ENCODE measurements at places on chromosomes 1 and 21.

GRCh38 chr21:42572906-42573495 lies 59.3 kb downstream of the SLC37A1 start:
- no peak for ATAC-seq

GRCh38 chr1:54604051-54604450 lies 19.3 kb downstream of the FAM151A start:
- ATAC-seq = no peak

- ATAC-seq = no peak
These were observed 461.9 kb upstream of the RGS18 start for GRCh38 chr1:191696354-191696753.

- ATAC-seq = no peak
These were observed 1.8 kb downstream of the RD3 start for GRCh38 chr1:211490038-211490678.

DNA sequence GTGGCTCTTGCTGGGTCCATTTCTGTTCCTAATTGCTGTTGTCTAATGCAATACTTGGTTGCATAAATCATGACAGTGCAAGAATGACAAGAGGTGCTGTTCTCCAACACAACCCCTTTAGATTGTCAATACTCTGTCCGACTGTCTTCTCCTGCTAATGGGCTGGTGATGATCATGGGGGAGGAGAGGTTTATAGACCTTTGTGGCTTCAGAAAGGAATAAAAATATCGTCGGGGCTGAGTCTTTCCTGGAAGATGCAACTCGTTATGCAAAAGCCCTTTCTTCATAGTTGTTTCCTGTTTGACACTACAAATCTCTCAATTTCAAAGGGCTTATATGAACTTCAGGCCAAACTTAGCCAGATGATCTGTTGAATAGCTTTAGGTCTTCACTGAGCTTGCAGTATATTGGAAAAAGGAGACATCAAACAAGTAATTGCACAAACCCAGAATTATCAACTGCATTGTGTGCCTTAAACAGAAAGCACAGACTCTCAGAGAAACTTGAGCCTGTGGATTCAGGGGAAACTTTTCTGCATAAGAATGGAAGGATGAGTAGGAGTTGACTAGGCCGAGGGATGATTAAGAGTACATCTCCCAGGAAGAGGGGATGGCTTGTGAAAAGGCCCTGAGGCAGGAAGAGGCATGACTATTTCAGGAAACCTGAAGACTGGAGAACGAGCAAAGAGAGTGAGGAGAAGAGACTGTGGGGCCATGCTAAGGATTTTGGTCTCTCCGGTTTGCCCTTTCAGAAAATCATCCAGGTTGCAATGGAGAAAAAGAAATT lies 107.6 kb downstream of the TSEN15 start:
- ATAC-seq = no peak

GRCh38 chr1:203168256-203168786 lies 7.3 kb downstream of the MYBPH start:
- no peak for ATAC-seq

- ATAC-seq = no peak
These were observed 188.7 kb downstream of the COL11A1 start for GRCh38 chr1:102919659-102920058.

- ATAC-seq = no peak
These were observed 38.5 kb upstream of the PGBD5 start for GRCh38 chr1:230464671-230465070.

GRCh38 chr1:37922767-37923550 lies 23.9 kb downstream of the INPP5B start:
- ATAC-seq = peak; percentile 59

DNA sequence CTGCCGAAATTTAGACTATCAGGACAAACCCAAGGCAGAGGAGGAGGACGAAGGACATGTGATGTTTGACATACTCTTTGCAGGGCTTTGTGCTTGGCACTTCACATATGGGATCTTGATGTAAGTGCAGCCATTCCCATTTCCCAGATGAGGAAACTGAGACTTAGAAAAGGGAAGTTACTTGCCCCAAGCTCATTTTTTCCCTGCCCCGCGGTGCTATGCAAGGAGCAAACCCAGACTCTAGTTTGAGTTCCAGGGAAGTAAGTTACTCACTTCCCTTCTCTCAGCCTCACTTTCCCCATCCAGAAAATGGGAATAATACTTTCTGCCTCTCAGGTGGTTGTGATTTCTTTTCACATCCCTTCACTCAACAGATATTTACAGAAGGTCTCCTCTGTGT lies 4.5 kb upstream of the FOXO6 start:
- ATAC-seq = no peak

GRCh38 chr21:38350684-38351083 lies 93.9 kb downstream of the KCNJ15 start:
- ATAC-seq = no peak

DNA sequence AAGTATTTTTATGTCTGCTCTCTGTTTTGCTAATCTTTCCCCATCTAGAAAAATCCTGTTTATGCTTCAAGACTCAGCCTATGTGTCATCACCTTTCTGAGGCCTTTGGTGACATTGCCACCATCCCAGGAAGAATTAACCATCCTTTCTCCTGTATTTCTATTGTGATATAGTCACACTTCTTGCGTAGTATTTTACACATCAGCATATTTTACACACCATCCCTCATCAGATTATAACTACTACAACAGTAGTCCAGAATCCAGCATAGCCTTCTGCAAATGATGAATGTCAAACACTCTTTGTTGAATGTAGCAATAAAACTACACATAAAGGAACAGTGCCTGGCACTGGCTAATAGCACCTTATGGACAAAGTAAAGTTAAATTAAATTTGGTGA lies 275.3 kb upstream of the C1orf87 start:
- no peak for ATAC-seq

- ATAC-seq = no peak
These were observed 105.0 kb upstream of the ADGRL2 start for GRCh38 chr1:81695741-81696140.

- no peak for ATAC-seq
These were observed 16.9 kb downstream of the PFKFB2 start for GRCh38 chr1:207069858-207070506.

DNA sequence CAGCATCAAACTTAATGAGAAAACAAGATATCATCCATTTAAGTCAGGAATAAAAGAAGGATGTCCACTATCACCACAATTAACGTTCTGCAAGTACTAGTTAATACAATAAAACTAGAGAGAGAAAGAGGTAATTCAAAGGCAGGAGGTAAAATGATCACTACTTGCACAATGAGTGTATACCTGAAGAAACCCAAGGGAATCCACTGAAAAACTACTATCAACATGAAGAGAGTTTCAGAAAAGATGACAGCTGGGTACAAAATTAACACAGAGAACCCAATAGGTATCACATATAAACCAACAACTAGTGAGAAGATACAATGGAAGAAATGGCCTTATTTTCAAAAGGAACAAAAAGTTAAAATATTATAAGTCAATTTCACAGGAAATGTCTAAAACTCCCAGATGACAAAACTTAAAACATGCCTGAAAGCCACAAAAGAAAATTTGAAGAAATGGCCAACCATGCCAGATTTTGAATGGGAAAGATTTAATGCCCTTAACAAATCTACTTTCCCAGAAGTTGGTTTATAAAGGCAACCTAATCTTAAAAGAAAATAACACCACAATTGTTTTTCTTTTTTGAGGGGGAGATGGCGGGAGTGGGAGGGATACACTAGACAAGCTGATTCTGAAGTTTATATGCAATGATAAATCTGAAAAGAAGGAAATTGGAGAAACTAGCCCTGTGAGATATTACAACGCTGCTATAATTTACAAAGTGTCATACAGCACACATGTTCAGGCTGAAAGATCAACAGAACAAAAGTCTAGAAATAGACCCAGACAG lies 17.8 kb downstream of the VPS26C start:
- peak; percentile 16 for ATAC-seq

DNA sequence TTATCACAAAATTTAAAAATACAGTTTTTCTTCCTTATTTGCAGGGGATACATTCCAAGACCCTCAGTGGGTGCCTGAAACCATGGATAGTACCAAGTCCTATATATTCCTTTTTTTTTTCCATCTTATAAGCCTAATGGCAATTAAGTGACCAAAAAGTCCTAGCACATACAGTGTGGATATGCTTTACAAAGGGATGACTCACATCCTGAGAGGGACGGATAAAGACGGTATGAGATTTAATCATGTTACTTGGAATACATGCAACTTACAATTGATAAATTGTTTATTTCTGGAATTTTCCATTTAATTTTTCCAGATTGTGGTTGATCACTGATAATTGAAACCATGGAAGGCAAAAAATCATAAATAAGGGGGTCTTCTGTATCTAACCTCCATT lies 181.2 kb upstream of the BRINP3 start:
- no peak for ATAC-seq

DNA sequence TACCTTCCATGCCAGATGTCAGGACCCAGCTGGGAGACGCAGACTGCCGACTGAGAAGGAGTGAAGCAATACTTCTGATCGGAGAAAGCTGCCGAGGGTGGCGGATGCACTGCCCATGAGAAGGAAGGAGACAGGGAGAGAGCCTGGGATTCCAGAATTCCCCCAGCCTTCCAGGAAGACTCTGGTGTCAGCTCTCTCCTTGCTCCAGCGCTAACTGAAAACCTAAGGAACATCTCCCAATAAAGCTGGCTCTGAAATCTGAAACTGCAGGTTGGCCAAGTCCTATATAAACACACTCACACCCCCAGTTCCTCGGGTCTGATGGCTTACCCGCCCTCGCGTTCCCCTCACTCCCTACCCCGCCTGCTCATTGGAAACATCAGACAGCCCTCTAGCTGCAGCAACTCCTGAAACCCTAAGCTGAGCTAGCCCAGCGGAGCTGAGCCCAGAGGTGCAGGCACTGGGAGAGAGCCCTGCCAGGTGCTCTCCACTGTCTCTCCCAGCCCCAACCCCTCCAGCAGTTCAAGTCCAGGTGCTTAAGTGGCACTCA lies 52.3 kb downstream of the PLEKHA6 start:
- ATAC-seq = no peak

- ATAC-seq = no peak
These were observed 32.9 kb downstream of the RABIF start for GRCh38 chr1:202856014-202856413.

DNA sequence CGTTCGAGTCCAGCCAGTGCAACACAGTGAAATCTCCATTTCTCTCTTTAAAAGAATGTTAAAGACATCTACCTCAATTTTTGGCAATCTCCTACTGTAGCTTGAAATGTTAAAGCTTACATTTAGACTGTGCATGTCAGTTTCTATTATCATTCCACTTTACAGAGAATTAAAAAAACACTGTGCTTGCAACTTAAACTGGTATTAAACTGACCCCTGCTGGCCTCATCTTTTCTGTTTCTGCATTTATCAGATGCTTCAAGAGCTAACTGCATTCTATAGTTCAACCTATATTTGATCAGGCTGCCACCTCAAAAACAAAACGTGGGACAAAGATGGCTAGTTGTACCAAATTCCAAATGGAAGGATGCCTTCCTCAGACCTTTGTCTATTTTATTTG lies 226.5 kb downstream of the SMYD3 start:
- no peak for ATAC-seq

DNA sequence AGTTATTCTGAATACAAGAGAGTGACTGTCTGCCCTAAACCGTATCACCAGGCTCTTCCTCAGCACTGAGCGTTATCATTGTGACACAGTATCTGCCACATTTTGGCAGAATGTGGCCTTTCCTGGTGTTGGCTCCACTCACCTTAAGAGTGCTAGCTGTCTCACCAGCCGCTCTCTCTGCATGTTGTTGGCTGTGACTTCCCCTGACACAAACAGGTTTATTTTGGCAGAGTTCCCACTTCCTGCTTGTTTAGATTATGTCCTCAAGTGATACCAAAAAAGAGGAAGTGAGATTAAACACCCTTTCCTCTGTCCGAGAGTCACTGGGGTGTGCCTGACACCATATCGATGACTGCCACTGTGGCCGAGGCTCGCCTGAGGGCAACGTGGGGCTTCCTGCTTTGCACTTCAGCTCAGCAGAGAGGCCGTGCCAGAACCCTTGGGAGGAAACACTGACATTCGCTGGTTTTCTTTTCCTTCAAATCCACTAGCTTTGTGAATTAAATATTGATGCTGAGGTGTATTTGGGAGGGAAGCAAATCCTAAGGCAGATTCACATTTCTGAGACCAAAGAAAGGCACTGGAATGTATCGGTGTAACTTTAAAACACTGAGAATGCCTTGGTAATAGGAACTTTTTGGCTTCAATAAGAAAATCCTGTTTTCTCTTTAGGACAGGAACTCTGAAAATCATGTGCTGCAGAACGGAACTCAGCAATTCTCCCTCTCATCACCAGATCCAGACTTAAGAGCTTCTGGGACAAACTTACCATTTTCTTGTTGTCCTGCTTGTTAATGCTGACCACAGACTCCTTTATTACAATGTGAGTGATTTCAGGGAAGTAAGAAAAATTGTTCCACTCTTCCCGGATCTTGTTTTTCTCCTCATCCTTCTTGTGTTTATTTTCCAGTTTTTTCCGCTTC lies 102.1 kb downstream of the JAK1 start:
- peak; percentile 88 for ATAC-seq

- peak; percentile 2 for ATAC-seq
These were observed 891 bp downstream of the HMGN1 start for GRCh38 chr21:39348040-39348354.

DNA sequence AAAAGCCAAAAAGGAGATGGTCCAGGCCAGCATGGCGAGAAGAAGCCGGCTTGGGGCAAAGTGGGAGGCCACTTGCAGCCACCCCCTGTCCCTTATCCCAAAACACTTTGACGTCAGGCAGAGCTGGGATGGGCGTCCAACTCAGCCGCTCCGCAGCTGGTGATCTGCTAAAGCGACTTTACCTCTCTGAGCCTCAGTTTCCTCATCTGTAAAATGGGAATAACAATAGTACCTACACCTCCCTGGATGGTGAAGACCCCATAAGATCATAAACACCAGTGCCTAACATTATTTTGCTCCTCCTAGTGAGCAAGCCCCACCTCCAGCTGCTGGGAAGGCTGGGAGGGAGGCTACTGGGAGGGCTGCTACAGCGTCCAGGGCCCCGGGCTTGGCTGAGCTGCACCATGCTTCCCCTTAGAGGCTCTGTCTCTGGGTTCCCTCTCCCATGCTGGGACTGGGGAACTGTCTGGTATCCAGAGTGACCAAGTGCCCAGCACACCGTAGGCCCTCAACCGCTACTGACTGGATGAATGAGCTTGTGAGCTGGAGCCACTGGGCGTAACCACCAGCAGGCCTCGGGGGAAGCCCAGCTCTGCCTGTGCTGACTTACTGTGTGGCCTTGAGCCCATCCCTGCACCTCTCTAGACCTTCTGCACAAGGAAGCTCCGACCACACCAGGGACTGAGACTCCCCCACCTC lies 18.3 kb downstream of the IFFO2 start:
- no peak for ATAC-seq

- peak; percentile 65 for ATAC-seq
These were observed 178.1 kb upstream of the RUNX1 start for GRCh38 chr21:35226968-35227744.

- no peak for ATAC-seq
These were observed 201.5 kb downstream of the S1PR1 start for GRCh38 chr1:101438359-101438758.

All from activated T-helper 17 cell treated with anti-CD3 and anti-CD28 coated beads, Interleukin-2, amount 50 U/mL, for 72 hours (primary cell).